ENCODE measurements at places on chromosomes 4 and X. TPM values are rescaled to one million over a fixed set of nuclear protein-coding genes. Genes with fewer than 3 reads are reported as not detected.

- no peaks in the 10 kb centered on the region for H3K27me3 ChIP-seq
- H3K4me1 ChIP-seq = no peaks in the 10 kb centered on the region
- no peak for DNase-seq
- H3K27ac ChIP-seq = no peak overlapping the region
Observed at GRCh38 chr4:105666693-105667092, 41.8 kb downstream of the INTS12 start.

- no peak for DNase-seq
- H3K4me1 ChIP-seq = no peaks in the 10 kb centered on the region
- H3K27ac ChIP-seq = no peak overlapping the region
- no peaks in the 10 kb centered on the region for H3K36me3 ChIP-seq
- no peak overlapping the region for H3K4me3 ChIP-seq
- H3K27me3 ChIP-seq = no peaks in the 10 kb centered on the region
Observed at GRCh38 chr4:146978641-146979040, 33.0 kb upstream of the TTC29 start.

- H3K4me1 ChIP-seq = peaks cover 4% of the 10 kb centered on the region
- H3K27ac ChIP-seq = no peak overlapping the region
- peaks cover 61% of the 10 kb centered on the region for H3K27me3 ChIP-seq
- no peaks in the 10 kb centered on the region for H3K36me3 ChIP-seq
- H3K4me3 ChIP-seq = no peak overlapping the region
- DNase-seq = no peak
Observed at GRCh38 chr4:791898-792625, 33.9 kb downstream of the CPLX1 start.

GRCh38 chrX:15834827-15835595 is 19.6 kb downstream of the AP1S2 start:
- H3K27me3 ChIP-seq = no peaks in the 10 kb centered on the region
- H3K27ac ChIP-seq = no peak overlapping the region
- DNase-seq = no peak

- H3K4me1 ChIP-seq = no peaks in the 10 kb centered on the region
- no peak overlapping the region for H3K27ac ChIP-seq
- H3K36me3 ChIP-seq = no peaks in the 10 kb centered on the region
- no peak overlapping the region for H3K4me3 ChIP-seq
- no peaks in the 10 kb centered on the region for H3K27me3 ChIP-seq
Observed at GRCh38 chr4:89928838-89929237, 34.2 kb downstream of the MMRN1 start.

DNA sequence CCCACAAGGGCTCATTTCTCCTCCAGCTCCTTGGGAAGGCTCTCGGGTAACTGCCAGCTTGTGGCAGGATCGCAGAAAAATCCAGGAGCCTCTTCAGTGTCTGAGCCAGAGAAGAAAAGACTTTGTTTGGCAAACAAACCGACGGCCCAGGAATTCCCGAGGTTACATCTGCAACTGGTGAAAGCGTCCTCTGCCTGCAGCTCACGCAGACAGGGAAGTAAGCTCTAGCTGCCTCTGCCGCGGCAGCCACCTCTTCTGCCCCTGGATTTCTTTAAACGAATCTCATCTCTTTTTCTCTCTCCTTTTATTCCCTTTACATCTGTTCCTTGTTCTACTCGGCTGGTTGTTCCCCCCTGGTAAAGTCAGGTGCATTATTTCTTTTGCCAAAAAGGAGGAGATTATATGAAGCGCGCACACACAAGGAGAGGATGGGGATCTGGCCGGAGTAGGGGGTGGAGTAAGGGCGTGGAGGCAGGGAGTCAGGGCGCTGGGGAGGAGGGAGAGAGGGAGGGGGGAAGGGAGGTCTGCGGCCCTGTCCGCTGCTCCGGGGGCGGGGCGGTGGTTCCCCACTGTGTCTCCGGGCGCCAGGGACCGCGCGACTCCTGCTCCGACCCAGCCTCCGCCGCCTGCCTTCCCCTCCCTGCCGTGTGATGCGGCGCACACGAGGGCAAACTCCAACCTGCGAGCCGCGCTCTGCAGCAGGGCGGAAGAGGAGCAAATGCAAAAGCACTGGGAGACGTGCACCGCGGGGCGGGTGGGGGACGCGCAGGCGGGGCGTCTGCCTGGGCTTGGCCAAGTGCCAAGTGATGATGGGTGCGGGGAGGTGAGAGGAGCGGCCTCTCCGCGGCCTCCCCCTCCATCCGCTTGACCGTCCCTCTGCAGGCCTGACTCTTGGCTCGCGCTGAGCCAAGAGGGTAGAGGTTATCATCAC is at the start of gene DCHS2:
Gene DCHS2 (minus strand): TSS at position 459 of the 931 bp plus-strand sequence. CDS start 444 bp downstream, at position 15.
- DNase-seq = no peak
- peaks cover 4% of the 10 kb centered on the region for H3K4me1 ChIP-seq
- H3K36me3 ChIP-seq = no peaks in the 10 kb centered on the region
- peak within 1 kb of the TSS; percentile 38 for H3K4me3 ChIP-seq
- no peak within 1 kb of the TSS for H3K27ac ChIP-seq

DNA sequence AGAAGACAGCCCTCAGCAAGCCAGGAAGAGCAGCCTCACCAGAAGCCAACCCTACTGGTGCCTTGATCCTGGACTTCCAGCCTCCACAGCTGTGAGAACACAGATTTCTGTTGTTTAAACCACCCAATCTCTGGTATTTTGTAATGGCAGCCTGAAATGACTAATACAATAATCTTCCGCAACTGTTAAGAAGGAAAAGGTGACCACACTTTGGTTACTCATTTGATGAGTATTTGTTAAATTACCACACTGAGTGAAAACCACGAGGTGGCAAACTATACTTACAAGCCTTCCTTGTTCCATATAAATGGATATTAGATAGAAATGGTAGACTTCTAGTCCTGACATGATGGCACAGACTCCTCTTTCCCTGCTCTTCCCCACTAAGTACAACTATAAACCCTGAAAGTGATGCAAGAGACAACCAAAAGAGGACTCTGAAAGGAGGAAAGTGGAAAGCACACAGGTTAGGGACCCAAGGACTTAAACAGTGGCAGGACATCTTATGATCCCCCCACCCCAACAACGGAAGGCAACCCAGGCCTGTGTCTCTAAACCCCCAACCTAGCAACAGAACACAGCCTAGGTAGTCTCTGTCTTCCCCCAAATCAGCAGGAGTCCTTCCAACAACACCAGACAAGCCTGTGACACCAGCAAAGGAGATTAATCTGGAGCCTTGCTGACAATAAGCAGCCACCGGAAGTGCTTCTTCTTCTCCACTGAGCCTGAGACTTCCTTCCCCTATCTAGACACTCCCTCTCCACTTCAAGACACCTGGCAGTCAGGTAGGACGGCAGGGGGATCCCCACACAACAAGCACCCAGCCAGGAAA is 12.3 kb downstream of the ZNF182 start:
- H3K4me1 ChIP-seq = no peaks in the 10 kb centered on the region
- no peak overlapping the region for H3K4me3 ChIP-seq
- no peak overlapping the region for H3K27ac ChIP-seq

GRCh38 chr4:127788517-127788916 is 6.4 kb downstream of the HSPA4L start:
- H3K4me3 ChIP-seq = no peak overlapping the region
- no peaks in the 10 kb centered on the region for H3K4me1 ChIP-seq
- H3K27ac ChIP-seq = no peak overlapping the region
- no peaks in the 10 kb centered on the region for H3K27me3 ChIP-seq
- DNase-seq = no peak

DNA sequence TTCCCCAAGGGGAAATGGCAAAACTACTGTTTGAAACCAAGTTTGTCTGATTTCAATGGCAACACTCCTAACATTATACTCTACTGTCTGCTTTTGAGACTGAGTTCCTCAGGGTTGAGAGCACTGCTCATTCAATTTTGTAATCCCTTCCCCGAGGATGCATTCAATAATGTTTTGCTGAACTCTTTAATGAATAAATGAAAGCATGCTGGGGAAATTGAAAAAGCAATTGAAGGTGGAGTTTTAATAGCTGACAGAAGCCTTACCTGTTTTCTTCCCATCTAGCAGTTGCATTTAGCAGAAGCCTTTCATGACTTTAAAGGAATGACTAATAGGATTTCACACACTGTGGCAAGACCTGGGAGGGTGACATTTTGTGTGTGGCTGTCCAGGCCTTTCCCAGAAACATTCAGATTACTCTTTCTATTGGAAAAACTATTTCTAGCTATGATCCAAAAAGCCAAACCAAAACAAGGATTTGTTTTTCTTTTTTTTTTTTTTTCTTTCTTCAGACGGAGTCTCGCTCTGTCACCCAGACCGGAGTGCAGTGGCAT is 45.1 kb downstream of the DTHD1 start:
- H3K4me1 ChIP-seq = no peaks in the 10 kb centered on the region
- H3K36me3 ChIP-seq = no peaks in the 10 kb centered on the region
- no peak overlapping the region for H3K4me3 ChIP-seq

DNA sequence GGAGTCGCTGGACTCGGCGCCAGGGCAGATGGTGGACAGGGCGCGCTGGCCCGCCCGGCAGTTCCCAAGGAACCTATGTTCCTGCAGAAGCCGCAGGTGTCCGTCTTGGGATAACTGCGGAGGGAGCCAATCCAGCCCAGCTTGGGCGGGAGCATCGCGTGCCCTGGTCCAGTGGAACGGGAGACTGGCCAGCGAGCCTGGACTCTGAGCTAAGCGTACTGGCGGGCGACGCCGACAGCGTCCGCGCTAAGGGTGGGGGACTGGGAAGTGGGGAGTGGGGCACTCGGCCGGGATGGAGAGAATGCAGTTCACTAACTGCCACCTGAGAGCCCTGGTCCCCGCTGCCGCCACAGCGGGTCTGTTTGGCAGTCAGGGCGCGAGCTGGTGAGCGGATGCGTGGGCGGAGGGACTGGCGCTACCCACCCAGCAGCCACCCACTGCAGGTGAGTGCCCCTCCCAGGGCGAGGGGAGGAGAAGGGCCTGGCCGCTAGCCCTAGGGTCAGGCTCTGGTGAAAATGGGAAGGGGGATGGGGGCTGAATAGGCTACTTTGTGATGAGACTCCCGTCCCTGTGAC is 1.3 kb upstream of the MAMLD1 start:
- H3K27ac ChIP-seq = no peak overlapping the region
- H3K27me3 ChIP-seq = no peaks in the 10 kb centered on the region
- H3K4me3 ChIP-seq = peak overlapping the region; percentile 68
- no peaks in the 10 kb centered on the region for H3K36me3 ChIP-seq
- DNase-seq = no peak

DNA sequence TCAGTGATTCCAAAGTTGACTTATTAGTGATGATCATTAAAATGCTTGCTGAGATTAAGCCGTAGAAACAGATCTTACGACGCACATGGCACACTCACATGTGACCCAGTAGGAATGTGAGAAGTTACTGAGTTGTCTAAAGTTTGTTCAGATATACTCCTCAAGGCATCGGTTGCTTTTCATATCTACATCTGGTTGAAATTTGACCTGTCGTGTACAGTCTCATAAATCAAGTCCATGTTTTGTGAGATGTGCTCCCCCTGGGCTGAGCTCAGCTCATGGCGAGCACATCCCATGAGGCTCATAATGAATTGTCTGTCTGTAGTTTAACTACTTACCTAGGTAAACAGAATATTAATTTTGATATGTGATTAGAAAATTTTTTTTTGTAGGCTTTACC is 67.0 kb downstream of the TNIP2 start:
- no peak for DNase-seq
- H3K27ac ChIP-seq = no peak overlapping the region
- no peak overlapping the region for H3K4me3 ChIP-seq
- peaks cover 63% of the 10 kb centered on the region for H3K36me3 ChIP-seq

- H3K27ac ChIP-seq = no peak overlapping the region
- H3K4me3 ChIP-seq = no peak overlapping the region
- no peak for DNase-seq
- no peaks in the 10 kb centered on the region for H3K4me1 ChIP-seq
Observed at GRCh38 chrX:19272452-19272851, 71.3 kb upstream of the PDHA1 start.

DNA sequence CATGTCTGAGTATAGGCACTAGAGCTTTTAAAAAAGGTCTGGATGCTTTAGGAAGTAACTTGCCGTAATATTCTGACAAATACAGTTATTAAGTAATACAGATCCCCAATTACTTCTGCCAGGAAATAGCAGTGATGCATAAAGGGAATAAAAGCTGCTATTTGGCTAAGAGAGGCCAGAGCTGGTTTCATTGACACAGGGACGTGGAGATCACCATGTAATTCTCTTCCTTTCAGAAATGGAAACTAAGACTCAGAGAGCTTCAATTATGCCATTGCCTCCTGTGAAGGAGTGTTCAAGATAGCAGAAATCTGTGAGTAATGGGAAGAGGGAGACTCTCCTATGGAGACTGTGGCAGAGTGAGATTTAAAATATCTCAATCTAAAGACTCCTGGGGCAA is 238.1 kb downstream of the SLITRK2 start:
- no peak overlapping the region for H3K27ac ChIP-seq
- DNase-seq = no peak
- H3K4me3 ChIP-seq = no peak overlapping the region
- H3K36me3 ChIP-seq = no peaks in the 10 kb centered on the region
- no peaks in the 10 kb centered on the region for H3K4me1 ChIP-seq

DNA sequence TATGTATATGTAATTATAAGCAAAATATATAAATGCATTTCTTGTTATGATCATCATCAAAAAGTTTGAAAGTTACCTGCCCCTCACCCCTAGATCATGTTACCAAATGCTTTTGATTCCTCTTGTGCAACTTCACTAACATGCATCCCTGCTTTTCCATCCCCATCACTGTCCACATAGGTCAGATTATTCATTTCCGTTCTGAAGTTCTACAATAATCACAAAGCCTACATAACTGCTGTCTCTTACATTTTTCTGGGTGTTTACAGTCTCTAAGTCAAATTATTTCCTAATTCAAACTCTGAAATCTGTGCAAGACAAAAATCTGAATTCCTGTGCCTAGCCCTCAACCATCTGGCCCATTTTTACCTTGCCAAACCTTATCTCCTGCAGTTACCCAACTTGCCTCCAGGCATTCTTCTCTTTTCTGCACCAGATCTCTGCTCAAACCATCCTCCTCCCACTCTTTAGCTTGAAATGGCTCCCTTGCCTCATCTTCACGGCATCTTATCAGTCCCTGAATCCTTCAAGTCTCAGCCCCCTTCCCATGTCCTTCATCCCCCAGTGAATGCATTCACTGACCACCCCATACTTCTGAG is 42.4 kb upstream of the SLC39A8 start:
- H3K27ac ChIP-seq = no peak overlapping the region
- H3K36me3 ChIP-seq = no peaks in the 10 kb centered on the region
- DNase-seq = no peak
- H3K27me3 ChIP-seq = no peaks in the 10 kb centered on the region
- H3K4me1 ChIP-seq = no peaks in the 10 kb centered on the region

Gene TCEAL2
- total RNA-seq = not detected

Gene PSAPL1
- not detected for total RNA-seq

Gene FREM3
- not detected for total RNA-seq

All from gastrocnemius medialis (tissue), 4 donors.